ENCODE measurements at places on chromosomes 5 and 9.
A peak's percentile ranks its signal among the peaks of the same experiment; 100 is the strongest.

- no peak for DNase-seq
Measured at GRCh38 chr5:140764177-140764973, 21.6 kb upstream of the PCDHA1 start.

DNA sequence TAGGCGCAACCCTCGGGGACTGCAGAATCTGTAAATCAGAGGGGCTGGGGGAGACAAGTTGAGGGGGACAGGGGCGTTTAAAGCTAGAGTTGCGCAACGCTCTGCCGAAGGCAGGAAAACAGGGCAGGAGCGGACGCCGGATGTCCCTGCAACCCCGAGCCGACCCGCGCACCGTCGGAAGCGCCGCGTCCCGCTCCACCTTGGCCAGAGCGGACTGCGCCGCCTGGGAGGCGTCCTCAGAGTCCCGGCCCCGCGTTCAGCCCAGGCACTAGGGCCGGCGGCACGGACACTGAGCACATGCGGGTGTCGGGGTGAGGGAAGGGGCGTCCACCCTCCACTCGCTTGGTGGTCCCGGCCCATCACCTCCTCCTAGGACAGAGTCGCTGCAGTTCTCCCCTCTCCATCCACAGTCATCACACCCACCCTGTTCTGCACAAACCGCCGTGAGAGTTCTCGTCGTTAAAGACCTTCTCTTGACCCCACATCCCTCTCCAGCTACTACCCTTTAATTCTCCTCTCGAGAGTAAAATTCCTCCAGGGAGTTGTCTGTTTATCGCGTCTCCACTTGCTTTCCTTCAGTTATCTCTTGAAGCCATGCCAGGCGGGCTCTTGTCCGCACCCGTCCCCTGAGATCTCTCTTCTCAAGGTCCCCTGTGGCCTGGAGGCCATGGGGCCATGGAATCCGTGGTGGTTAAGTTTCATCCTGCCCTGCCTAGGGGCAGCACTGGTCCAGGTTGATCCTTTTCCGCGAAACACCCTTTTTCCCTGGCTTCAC is 796 bp upstream of the PDLIM7 start:
- DNase-seq, result no peak

GRCh38 chr9:126361810-126362238 is 35.2 kb downstream of the MVB12B start:
- no peak for DNase-seq

- DNase-seq, result no peak
Measured at GRCh38 chr9:118017607-118018122, 313.5 kb downstream of the TLR4 start.

DNA sequence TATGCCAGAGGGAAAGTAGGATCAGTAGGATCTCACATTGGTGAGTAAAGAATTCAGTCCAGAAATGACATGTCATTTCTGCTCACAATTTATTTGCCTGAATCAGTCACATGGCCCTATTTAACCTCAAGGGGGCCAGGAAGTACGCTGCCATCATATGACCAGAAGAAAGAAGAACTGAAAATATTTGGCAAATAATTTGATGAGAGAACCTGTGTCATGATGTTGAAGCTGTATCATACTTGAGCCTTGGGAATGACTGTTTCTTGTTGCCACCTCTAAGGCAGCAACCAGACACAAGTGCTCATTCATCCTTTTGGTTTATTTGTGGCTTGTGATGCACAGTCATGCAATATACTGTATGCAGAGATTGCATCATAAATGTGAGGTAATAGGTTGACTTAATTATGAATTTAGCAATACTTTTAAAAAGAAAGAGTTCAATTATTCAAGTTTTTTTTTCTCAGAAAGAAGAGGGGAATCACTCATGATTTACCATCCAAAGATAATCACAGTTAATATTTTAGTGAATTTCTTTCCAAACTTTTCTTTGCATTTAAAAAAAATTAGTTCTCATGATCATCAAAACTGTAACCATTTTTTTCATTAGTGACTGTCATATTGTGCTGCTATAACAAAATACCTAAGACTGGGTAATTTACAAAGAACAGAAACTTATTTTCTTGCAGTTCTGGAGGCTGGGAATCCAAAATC is 8.2 kb upstream of the ZFYVE16 start:
- no peak for DNase-seq

- DNase-seq, result peak; percentile 83
Measured at GRCh38 chr5:10724781-10725507, 36.1 kb downstream of the DAP start.

- DNase-seq, result no peak
Measured at GRCh38 chr5:154947778-154948177, 6.9 kb downstream of the MRPL22 start.

- no peak for DNase-seq
Measured at GRCh38 chr9:35935261-35935660, 22.7 kb downstream of the OR2S2 start.

GRCh38 chr9:130929571-130930038 is 9.4 kb downstream of the FIBCD1 start:
- no peak for DNase-seq

- no peak for DNase-seq
Measured at GRCh38 chr5:95812074-95812471, 10.5 kb downstream of the GLRX start.

DNA sequence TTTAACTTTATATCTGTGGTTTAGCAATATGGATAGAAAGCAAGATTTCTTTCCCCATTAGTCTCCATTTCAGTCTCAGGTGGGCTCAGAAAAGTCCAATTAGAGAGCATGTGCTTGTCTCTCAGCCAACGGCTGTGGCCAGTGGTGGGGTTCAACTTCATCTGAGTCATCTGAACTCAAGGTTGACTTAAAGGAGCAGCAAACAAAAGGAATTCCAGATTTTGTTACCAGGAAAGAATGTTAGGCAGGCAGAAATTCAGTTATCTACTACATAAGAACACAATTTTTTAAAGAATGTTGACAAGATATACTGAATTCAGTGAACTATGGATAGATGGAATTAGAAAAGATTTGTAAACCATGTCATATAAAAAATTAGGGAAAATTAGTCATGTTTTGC is 784.1 kb downstream of the MAT2B start:
- no peak for DNase-seq

GRCh38 chr5:127785098-127785927 is 82.1 kb downstream of the CCDC192 start:
- DNase-seq, result no peak

DNA sequence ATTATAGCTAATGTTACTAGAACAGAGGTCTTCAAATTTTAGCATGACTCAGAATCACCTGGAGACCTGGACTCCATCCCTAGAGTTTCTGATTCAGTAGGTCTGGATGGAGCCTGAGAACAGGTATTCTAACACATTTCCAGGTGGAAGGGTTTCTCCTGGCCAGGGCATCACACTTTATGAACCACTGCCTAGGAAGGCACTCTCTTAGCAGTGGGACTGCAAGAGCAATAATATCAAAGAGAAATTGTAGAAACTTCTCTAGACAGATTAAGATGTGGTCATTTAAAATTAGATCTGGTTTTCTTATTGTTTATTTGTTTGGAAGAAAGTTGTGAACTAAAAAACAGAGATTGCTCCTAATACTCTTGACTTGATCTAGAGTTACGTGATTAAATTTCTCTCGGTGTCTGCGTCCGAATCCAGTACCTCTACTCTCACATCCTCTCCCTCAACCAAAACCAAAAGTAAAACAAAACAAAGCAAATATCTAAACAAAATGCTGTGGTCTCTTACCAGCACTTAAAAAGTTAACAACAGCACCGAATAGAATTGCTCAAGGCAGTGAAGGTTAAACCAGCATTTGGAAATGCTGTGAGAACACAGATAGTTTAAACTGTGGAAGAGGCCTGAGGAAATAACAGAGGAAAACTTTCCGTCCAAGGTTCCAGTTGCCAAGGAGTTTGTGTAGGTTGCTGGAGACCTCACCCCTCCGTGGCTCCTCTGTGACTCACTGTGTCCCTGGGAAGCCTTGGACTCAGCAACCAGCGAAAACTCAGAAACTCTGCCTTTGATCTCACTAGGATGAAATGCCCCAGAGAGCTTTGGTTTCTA is 193.4 kb downstream of the ARRDC3 start:
- DNase-seq, result no peak

DNA sequence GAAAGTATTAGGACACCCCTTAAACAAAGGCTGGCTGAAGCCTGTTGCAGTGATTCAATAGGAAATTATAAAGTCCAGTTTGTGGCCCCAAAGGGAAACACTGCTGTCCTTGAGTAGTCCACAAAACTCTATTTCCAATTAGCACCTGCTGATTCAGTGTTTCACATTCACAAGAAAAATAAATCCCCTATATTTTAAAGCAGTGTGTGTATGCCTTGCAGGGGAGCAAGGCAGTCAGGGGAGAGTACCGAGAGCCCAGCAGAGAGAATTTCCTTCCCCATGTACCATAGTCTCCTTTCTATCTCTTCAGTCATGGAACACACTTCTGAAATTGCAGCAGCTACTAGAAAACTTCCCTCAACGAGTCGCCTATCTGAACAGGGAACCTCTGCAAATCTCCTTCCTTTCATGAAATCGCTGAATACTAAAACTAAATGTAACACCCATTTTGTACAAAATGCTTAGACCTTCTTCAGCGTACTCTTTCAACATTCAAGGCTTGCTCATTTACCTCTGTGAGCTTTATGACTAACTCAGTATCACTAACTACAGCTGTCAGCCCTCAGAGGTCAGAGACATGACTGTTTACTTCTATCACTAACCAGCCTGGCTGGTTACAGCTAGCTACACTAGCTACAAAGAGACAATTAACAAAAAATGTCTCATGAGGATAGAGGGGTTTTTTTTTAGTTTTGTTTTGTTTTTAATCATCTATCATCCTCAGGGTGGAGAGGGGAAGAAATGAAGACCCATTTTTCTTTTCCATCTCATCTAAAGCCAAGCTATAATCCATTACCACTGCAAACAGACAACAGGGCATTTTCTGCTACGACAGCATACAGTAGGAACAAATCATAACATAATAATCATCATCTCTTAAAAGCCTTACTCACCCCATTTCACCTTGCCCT is 188.7 kb downstream of the EBF1 start:
- no peak for DNase-seq

DNA sequence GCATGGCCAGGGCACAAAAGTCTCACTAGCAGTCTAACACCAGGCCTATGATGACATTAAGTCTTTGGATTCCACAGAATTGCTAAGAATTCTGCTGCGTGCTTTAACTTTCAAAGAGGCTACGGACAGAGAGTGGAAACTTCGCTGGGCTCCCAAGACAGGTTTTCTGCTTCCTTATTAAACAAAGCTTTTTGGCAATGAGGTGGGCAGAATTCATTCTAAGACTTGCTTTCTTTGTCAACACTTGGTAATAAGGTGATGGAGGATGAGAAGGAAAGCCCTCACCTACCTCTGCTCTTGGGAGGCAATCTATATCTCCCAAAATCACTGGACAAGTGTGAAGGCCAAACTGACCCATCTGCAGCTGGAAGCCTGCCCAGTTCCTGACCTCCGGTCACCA is 231.9 kb downstream of the ATPSCKMT start:
- no peak for DNase-seq

DNA sequence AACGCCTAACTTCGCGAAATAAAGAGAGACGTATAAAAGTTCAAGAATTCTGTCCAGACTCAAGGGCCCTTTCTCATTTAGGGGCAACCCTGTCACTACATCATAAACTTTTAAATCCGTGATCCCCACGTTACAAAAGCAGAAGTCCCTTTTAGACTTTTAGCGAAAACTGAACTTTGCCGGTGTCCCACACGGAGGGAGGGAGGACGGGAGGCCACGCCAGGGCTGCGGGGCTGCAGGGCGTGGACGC is 515 bp upstream of the F2R start:
- no peak for DNase-seq

All from coronary artery (tissue), 2 donors.